ENCODE measurements at places on chromosomes 11 and 22.

DNA sequence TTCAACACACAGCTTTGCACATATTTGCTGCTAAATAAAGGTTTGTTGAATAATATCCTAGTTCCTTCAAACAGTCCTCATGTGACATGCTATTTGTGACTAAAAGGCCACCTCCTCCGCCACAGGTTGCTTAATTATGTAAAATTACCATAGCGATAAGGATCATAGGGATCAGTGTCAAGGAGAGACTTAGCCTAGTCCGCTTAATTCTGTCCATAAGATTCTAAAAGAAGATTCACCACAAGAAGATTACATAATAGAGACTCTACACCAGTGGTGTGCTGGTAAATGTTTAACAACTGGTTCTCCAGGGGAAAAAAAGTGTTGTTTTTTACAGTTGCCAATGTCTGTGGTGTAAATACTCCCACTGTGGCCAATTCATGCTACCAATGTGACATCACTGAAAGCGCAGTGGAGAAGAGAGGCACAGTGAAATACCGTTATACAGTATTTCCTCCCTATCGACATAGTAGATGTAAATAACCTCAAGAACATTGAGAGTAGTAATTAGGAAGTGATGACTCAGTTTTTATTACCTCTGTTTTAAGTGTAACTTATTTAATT is 4.2 kb upstream of the CHRDL2 start:
- DNase-seq = no peak

GRCh38 chr11:104246590-104246989 is 82.6 kb upstream of the PDGFD start:
- no peak for DNase-seq

- no peak for DNase-seq
Observed at GRCh38 chr11:64726867-64727530, 4.0 kb upstream of the NRXN2 start.

DNA sequence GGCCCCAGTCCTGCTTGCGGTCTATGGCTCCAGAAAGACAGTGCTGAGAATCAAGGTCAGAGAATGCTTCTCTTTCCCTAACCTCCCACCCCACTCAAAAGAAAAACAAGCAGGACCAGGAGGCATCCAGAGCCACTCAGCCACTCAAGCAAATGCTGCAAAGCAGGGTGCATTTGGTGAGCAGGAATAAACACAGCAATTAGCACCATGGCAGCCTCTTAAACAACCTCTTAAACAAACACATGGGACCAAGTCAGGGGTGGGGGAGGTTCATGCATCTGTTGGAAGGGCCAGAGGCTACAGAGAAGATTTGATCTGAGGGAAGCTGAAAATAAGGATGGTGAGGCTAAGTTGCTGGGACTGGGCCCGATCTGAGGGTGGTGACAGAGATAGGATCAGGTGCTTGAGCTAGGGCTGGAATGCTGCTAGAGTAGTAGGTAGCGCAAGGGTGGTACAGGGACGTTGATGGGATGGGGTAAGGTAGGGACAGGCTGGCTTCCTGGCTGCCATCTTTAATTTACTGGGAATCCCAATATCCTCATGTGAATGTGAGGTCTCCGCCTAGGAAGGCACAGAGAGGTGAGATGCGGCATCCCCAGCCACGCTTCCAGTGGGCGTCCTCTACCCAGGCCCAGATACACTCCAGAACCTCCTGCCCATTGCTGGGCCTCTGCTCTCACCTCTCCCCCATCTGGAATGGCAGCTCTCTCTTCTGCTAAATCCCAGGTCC is 26.6 kb upstream of the LMO1 start:
- no peak for DNase-seq

DNA sequence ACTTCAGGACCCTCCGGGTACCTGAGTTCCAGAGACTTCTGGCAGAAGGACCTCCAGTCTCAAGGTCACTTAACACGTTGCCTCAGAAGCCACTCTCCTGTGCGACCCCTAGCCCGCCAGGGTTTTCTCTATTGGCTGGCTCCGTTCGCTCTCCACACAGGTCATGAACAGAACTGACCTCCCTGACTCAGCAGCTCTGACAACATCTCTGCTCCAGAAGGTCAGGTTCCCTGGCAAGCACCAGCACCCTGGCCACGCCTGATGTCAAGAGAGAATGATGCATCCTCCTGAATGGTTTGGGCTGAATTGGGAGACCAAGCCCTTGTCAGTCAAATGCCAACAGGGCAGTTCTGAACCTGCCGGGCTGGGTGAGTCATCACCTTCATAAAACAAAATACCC is 84.3 kb upstream of the TMEM45B start:
- DNase-seq = no peak

DNA sequence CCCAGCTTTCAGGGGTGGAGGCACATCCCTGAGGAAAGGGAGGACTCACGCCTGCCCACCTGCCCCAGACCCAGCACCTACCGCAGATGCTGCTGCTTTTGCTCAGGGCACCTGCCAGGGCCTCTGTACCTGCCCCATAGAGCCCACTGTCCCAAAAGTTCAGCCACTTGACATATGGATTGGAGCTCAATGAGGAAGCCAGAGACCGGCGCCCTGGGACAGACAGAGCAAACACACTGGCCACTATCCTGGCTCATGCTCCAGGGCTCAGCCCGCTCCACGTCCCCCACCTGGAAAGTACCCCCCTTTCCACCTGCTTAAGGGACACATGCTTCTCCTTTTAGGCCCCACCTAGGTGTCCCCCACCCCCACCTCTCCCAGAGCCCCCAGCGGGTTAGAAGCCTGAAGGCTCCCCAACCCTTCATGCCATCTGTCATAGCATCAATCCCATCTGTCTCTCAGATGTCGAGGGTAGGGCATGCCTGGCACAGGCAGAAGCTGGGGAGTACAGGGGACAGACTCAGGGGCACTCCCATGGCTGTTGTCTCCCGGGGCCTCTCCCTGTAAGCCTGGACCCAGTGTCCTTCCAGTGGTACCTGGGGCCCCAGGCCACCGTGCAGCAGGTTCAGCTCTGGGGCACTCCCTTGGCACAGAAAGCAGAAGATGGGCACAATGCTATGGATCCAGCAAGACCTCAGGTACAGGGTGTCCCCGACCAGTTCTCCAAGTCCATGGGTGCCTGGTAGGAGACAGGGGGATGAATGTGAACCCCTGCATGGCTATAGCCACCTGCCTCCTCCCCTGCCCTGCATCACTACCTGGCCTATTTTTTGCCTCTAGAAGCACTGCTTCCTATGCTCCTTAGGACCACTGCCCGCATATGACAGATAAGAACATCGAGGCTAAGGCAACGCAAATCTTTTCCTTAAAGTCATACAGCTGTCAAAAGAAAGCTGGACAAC is 2.2 kb upstream of the P2RX6 start:
- DNase-seq = no peak

DNA sequence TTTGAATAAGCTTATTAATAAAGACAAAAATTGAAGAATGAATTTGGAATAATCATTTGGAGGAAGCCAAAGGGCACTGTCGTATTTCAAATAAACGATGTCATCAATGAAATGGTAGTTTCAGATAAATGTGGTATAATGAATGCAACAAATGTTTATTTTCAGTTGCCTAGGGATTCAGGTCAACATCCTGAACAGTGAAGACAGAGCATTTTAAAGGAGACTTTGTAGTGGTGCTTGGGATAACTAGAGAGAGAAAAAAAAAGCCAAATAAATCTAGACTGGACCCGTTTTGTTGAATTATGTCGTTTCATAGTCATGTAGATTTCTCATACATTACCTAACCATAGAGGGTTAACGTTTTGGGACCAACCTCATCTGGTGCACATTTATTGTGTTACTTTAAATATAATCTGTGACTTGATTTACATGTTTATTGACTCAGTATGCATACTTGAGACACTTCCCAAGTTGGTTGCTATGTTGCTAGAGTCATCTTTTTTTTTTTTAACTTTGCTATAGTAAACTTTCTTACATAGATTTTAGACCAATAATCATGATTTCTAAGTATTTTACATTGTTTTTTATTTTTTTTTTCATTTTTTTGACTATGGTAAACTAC is 111.1 kb downstream of the NCAM1 start:
- no peak for DNase-seq

DNA sequence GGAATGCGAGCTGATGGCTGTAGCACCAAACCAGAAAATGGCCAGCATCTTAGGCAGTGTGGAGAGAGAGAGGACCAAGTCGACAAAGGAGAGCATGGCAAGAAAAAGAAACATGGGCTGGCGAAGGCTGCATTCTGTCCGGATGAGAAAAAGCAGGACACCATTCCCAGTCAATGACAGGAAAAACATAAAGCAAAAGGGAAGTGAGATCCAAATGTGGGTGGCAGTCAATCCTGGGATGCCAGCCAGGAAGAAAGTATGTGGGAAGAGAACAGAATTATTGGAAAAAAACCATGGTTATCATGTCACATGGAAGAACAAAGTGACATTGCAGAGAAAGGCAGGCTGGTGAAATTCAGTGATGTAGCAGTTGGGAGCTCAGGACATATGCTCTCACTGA is 36.9 kb upstream of the OR56A1 start:
- DNase-seq = no peak

- no peak for DNase-seq
Observed at GRCh38 chr22:47567126-47568090, 805.0 kb downstream of the TBC1D22A start.

GRCh38 chr11:20368438-20368837 is 4.9 kb downstream of the HTATIP2 start:
- DNase-seq = no peak

- no peak for DNase-seq
Observed at GRCh38 chr11:113174882-113175281, 139.5 kb upstream of the TTC12 start.

GRCh38 chr11:122671400-122671891 is 15.9 kb downstream of the UBASH3B start:
- no peak for DNase-seq

DNA sequence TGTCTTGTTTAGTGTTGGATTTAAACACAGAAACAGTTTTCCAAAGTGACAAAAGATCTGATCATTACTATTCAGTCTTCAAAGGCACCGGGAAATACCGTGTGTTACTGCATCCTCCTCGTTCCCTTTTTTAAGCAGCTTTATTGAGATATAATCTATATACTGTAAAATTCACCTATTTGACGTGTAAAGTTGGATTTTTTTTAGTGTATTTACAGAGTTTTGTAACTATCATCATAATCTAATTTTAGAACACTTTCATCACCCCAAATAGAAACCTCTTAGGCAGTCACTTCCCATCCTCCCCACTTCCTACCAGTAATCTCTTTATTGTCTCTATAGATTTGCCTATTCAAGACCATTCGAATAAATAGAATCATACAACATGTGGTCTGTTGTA is 1.4 kb downstream of the ANO5 start:
- DNase-seq = no peak

GRCh38 chr11:122209619-122210366 is 93.8 kb upstream of the BLID start:
- no peak for DNase-seq

DNA sequence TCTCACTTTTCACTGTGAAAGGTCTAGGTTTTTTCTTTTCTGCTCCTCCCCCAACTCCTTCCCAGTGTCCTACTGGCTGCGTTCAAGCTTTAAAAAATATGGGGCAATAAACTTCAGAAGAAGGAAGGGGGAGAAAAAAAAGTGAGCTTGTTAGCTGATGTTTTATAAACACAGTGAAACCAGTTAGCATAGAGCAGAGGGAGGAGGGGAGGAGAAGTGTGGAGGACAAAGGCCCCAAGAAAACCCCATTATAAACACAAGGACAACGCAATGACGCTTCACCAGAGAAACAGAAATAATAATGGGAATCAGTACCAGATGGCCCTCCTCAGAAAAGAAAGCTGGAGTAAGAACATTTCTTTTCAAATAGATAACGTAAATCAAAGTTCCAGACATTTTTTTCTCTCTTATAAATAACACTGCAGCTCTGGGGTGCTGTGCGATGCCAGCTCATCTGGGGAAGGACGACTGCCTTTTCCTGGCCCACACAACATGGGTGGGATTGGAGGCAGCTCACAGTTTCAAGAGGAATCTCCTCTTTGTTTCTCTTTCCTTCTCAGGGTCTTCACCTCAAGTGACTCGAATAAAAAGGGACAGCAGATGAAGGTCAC is 235.4 kb upstream of the NARS2 start:
- DNase-seq = no peak

GRCh38 chr11:36493332-36493731 is 16.7 kb downstream of the TRAF6 start:
- no peak for DNase-seq

GRCh38 chr11:43574949-43575912 is 105.3 kb upstream of the HSD17B12 start:
- peak; percentile 34 for DNase-seq

GRCh38 chr22:46861468-46862367 is 99.3 kb downstream of the TBC1D22A start:
- no peak for DNase-seq

GRCh38 chr11:63532799-63533475 is 3.7 kb upstream of the PLAAT4 start:
- no peak for DNase-seq

DNA sequence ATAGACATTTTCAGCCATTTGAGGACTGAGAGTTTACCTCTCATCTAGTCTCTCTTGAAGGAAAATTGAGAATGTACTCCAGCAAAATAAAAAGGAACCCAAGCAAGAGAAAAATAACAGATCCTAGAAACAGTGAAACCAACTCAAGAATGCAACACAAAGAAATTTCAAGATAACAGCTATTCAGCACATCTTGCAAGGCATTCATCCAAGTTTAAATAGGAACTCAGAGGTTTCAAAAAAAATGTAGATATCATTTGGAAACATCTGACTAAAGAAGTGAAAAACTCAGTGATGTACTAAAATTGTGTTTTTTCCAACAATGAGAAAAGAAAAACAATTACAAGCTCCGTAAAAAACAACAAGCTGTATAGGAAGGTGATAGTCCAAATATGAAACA is 76.4 kb downstream of the TMEM135 start:
- no peak for DNase-seq

DNA sequence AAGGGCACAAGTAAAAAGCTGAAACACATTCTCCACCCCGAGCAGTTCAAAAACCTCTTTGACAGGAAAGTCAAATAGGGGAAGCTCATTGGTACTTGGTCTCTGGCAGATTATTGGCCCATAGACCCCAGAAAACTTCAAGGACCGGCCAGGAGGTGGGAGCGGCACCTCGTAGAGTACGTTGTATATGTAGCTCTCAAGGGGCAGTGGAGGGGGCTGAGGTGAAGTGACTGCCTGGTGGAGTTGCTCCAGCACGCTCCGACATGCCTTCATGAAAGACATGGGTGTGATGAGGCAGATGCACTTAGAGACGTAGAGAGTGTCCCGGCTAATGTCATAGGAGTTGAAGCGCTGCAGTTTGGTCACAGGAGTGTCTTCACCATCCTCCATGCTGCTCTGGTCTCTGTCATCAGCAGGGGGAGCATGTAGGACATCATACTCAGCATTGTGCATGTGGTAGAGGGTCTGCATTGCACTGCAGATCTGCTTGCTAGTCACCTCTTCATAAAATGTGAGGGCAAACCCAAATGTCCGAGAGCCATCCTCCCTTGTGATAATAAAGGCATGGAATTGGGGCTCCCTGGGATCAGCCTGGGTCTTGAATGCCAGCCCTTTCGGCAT is 61.3 kb downstream of the DENND5A start:
- no peak for DNase-seq

GRCh38 chr11:115848080-115848479 is 343.9 kb upstream of the CADM1 start:
- DNase-seq = no peak

GRCh38 chr11:75429902-75430713 is 2.9 kb downstream of the KLHL35 start:
- peak; percentile 80 for DNase-seq

Data from activated T-cell treated with anti-CD3 and anti-CD28 coated beads, Interleukin-2, amount 50 U/mL, for 24 hours (primary cell).